ENCODE measurements at places on chromosomes 7 and 10. TPM values are rescaled to one million over a fixed set of nuclear protein-coding genes. Genes with fewer than 3 reads are reported as not detected.

Gene PPP1R17
- not detected for total RNA-seq

Gene PTPN20
- 0.33 TPM for total RNA-seq

Gene LDB3
- under 0.01 TPM for total RNA-seq

Gene ADRB1
- not detected for total RNA-seq

Gene RBP3
- not detected for total RNA-seq

DNA sequence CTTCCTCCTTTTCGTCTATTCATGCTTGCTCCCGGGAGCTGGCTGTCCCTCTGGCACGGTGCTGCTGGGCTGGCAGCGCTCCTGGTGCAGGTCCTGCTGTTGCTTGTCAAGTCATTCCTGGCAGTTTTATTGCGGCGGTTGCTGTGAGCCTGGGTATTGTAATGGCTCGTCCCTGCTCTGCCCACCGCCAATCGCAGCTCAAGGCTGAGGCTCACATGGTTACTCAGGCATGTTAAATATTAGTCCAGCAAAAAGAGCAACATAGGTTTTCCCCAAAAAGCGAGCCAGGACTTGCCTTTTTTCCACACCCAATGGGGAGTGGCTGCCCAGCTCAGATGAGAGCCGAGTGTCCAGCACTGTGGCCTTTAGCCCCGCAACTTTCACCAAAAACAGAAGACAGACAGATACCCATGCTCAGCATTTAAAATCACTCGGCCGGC, 492.9 kb upstream of the FOXK1 start:
- DNase-seq: peak; percentile 55

GRCh38 chr10:5691786-5692185, 7.1 kb downstream of the TASOR2 start:
- no peak for DNase-seq

GRCh38 chr10:125756196-125756595, 19.4 kb downstream of the MMP21 start:
- DNase-seq: no peak

DNA sequence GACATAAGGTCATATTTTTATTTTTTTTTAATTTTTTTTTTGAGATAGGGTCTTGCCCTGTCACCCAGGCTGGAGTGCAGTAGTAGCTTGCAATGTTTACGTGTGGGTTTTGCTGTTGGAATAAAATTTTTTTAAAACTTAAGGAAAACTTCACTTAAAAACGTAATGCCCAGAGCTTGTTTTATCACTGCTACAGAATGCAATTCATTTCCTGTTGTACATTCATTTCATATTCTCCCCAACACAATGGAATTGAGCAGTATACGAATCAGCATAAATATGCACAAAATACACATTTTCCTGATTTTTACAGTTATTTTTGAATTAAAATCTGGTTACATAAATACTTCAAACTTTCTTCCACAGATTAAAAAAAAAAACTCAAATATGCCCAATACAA, 40.3 kb downstream of the RSU1 start:
- DNase-seq: peak; percentile 4

- no peak for DNase-seq
These were observed 49.5 kb upstream of the ADAM12 start for GRCh38 chr10:126437635-126438406.

DNA sequence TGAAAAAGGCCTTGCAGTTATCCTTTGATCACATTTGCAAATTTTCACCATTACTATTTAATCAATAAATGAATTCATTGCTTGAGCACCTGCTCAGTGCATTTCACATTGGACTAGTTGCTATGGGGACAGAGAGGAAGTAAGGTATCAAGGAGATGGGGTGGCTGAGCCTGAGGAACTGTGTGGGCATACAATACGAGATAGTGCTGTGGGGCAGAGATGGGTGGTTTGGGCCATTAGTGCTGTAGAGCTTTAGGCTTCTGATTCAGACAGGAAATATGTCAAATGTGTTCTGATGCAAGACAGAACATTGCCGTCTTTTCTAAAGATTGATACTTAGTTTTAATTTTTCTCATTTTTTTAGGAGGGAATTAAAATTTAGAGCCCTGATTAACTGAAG, 13.2 kb downstream of the ITGB8 start:
- no peak for DNase-seq

GRCh38 chr7:106356-106755, 86.0 kb upstream of the FAM20C start:
- DNase-seq: no peak

- peak; percentile 37 for DNase-seq
These were observed 31.0 kb downstream of the PON3 start for GRCh38 chr7:95365151-95365550.

DNA sequence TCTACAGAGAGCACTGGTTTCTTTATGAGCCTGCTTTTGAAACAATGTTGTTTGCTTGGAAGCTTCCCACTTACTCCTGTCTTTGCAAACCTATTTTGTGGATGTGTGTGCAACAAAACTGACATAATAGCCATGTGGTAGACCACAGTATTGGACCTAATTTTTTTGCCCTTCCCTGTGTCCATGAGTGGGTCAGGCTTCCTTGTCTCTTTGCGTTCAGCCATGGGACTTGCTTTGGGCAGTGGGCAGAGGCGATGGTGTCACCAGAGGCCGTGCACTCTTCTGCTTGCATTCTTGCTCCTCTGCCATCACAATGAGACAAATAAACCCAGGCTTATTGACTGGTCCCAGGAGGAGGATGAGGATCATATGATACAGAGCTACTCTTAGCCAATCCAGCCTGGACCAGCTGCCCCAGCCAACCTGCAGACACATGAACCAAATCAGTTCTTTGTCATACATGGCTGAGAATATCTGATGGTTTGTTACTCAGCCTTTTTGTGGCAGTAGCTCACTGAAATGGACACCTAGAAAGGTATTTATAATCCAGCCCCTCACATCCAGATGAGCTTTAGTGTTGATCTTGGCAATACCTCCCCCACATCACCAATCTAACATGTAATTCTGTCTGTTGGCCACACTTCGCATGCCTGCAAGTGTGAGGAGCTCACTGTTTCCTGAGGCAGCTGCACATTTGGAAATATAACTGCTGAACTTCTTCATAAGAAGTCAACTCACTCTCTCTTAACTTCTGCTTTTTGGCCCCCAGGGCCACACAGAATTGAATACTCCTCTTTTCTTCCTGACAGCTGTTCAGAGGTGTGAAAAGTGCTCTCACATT, 427.8 kb upstream of the ZMIZ1 start:
- peak; percentile 65 for DNase-seq

Measured in fibroblast of lung (primary cell).